ENCODE measurements at places on chromosomes 6 and 20. TPM values are rescaled to one million over a fixed set of nuclear protein-coding genes. Genes with fewer than 3 reads are reported as not detected.

- no peak for DNase-seq
These were observed 21.5 kb downstream of the VNN2 start for GRCh38 chr6:132736239-132736638.

DNA sequence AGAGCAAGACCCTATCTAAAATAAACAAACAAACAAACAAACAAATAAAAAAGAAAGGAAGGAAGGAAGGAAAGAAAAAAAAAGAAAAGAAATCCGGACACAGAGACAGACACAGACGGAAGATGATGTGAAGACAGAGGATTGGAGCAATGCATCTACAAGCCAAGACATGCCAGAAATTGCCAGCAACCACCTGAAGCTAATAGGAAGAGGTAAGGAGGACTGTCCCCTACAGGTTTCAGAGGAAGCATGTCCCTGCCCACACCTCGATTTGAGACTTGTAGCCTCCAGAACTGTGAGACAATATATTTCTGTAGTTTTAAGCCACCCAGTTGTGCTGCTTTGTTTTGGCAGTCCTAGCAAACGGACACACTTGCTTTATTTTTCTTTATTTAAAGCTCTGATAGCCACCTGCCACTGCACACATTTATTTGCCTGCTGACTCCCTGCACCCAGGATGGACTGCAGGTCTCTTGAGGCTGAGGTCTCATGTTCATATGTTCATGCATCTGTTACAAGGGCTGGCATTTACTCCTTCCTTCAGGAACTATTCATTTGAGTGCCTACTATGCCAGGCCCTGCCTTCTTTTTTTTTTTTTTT lies 20.7 kb upstream of the ZMYND8 start:
- no peak for DNase-seq

DNA sequence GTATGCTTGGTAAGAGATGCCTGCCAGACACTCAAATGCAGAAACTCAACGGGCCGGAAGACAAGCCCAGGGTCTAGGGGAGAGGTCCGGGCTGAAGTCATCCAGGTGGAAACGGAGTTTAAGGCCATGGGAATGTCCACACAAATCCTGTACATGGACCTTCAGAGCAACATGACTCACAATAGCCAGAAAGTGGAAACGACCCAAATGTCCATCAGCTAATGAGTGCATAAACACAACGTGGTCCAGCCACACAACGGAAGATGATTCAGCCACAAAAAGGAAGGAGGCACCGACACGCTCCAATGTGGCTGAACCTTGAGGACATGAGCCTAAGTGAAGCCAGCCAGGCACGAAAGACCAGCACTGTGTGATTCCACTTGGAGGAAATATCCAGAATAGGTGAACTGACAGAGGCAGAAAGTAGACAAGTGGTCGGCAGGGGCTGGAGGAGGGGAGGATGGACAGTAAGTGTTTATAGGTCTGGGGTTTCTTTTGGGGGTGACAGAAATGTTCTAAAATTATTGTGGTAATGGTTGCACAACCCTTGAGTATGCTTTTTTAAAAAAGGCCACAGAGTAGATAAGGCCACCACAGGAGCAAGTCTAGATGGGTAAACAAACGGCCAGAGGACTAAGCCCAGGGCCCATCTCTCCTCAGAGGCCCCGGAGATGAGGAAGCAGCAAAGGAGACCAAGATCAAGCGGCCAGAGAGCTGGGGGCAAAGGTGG lies 105.6 kb downstream of the PREX1 start:
- no peak for DNase-seq

GRCh38 chr6:17621003-17621402 lies 20.9 kb downstream of the FAM8A1 start:
- DNase-seq = no peak

- DNase-seq = no peak
These were observed 124.7 kb upstream of the TCF21 start for GRCh38 chr6:133764008-133764753.

- DNase-seq = no peak
These were observed 33.7 kb upstream of the HIVEP1 start for GRCh38 chr6:11978169-11978987.

DNA sequence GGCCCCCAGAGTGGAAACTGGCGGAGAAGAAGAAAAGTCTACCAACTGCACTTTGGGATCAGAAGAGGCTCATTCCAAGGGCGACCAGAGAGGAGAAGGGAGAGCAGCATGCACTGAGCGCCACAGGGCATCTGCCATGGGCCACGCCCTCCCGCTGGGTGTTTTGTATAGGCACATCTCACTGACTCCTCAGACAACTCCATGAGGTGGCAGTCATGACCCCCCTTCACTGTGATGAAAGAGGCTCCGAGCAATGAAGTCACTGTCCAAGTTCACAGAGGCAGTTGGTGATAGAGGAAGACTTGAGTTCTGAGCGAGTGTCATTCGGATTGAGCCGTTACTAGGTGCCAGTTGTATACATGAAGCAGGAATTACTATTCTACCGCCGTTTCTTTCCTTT lies 15.4 kb downstream of the BPIFB1 start:
- DNase-seq = no peak

DNA sequence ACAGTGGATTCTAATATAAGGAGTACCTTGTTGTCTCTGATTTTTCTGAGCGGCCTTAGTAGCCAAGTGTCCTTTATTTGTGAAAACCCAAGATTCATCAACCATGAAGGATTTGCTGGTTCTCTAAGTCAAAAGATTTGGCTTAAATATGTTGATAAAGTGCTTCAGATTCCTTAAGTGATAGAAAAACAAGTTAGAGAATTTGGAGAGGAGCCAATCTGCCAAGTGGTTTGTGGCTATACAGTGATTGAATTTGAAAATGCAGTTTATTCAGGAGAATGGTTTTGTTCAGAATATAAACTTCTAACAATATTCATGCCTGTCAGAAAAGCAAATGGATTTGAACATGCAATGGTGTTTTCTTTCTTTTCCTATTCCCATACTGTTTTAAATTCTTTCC lies 54.8 kb downstream of the CAP2 start:
- DNase-seq = no peak

- DNase-seq = no peak
These were observed 3.9 kb downstream of the HEY2 start for GRCh38 chr6:125753218-125753936.

DNA sequence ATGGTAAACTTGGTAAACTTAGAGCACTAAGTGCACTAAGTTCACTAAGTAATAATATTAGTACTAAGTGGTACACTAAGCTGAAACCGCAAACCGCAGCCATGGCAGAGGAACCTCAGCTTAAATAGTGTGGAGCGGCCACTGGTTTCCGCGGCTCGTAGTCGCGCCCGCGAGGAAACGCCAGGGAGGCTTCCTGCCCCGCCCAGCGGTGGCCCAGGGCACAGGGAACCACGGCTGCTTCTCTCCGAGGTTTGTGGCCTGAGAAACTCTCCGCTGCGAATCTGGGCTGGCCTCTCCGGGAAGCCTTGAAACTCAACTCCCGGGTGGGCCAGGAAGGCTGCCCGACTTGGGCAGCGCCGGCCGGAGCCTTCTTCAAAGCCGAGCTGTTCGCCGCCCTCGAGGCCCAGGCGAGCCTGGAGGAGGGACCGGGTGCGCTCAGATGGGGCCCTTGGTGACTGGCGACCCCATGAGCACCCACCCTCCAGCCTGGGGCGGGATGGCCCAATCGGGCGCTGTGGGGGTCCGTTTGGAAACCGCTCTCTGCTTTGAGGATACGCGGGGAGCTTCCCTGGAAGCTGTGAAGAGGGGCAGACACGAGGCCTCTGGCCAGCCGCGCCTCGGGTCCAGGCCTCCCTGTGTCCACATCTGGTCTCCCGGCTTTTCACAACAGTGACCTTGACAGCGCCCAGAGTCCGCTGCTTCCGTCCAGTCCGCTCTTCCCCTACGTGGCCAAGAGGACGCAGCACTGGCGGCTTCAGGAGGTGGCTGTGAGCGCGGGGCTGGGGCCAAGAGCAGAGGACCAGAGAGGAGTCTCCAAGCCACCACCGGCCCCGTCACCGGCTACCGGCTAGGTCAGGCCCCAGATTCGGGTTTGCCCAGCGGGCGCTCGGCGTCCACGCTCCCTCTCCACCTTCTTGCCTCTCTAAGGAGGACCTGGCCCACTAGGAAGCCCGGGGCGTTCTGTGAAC lies 25.4 kb upstream of the HLA-E start:
- DNase-seq = no peak

The TSPO2 gene
- polyA plus RNA-seq = 0.76 TPM

The ATP6V1G2 gene
- 8.6 TPM for polyA plus RNA-seq

The SLC35F1 gene
- polyA plus RNA-seq = 3.9 TPM

The COL21A1 gene
- 124 TPM for polyA plus RNA-seq

The PPP1R14C gene
- 21.6 TPM for polyA plus RNA-seq

The BCL2L1 gene
- polyA plus RNA-seq = 66.2 TPM

The PRDM13 gene
- not detected for polyA plus RNA-seq

The OTOR gene
- polyA plus RNA-seq = not detected

The OR2H2 gene
- polyA plus RNA-seq = 0.20 TPM

The DACT2 gene
- polyA plus RNA-seq = 19.3 TPM
